Renal pelvis (tissue), 12 donors: ENCODE measurements at places on chromosomes 5 and 9. TPM values are rescaled to one million over a fixed set of nuclear protein-coding genes. Genes with fewer than 3 reads are reported as not detected.
A peak's percentile ranks its signal among the peaks of the same experiment; 100 is the strongest.

- no peak for DNase-seq
Measured at GRCh38 chr5:64688391-64688790, 1.9 kb upstream of the SHISAL2B start.

DNA sequence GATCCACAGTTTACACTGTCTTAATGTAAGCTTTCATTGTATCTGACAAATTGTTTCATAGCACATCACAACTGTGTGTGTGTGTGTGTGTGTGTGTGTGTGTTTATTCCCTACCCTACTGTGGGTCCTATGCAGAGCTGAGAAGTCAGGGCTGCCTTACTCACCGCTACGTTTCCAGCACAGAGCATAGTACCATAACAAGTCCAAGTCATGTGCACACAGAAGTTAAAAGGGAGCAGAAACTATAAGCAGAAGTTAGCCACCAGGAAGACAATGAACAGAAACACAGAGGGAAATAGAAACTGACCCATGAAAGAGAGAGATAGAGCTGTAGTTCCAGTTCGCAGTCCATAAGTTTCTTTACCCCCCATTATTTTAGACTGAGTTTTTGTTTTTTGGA is 38.2 kb upstream of the DMXL1 start:
- no peak for DNase-seq

Gene FBP2
- polyA plus RNA-seq = 0.18 TPM

DNA sequence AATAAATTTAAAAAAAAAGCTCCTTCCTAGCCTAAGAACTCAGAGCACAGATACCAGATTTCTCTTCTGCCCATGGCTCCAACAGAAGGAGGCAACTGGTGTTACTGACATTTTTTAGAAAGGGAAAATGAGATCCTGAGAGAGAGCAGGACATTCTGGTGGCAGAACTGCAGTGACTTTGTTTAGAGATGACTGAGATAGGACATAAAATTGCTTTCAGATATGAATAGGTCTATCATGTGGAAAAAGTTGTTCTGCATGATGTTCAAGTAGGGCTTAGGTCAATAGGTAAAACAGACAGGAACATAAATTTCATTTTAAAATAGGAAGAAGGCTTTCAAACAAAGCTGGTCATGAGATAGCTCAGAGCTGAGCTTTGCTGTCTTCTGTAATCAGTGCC is 49.6 kb downstream of the NIPAL4 start:
- DNase-seq = no peak

Gene CD74
- 235 TPM for polyA plus RNA-seq

GRCh38 chr5:89125372-89125771 is 242.4 kb upstream of the MEF2C start:
- no peak for DNase-seq

- no peak for DNase-seq
Measured at GRCh38 chr5:9373571-9373970, 172.3 kb downstream of the SEMA5A start.

Gene TMEM267
- 18.0 TPM for polyA plus RNA-seq

- peak; percentile 58 for DNase-seq
Measured at GRCh38 chr9:134738869-134739659, 97.5 kb downstream of the COL5A1 start.

- no peak for DNase-seq
Measured at GRCh38 chr9:106893088-106893487, 30.1 kb downstream of the ZNF462 start.

DNA sequence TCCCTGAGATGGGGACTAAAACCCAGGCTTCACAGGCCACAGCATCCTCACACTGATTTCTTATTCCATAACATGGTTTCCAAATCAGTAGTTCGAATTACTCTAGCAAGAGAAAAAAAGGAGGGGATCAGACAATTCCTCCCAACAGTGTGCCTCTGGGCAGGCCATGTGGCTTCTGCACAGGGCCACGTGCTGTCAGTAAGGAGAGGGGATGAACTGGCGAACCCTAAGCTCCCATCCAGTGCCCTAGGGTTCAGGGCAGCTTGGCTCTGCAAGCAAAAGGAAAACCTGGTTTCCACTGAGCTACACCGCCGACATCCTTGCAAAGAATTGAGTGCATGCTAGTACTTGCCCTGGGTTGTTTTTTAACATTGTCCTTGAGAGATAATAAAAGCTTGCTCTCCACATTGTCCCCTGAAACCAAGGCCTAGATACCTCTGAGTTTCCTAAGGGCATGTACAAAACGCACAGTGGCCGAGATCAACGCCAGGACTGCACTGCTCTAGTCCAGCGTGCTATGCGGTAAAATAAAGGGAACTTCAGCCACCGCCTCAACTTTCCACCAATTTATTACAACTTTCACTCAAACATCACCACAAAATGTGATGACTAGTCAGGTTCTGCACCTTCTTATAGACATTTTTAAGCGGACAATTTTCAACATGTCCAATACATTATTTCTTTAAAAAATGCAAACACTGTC is 4.5 kb downstream of the CAMSAP1 start:
- no peak for DNase-seq

DNA sequence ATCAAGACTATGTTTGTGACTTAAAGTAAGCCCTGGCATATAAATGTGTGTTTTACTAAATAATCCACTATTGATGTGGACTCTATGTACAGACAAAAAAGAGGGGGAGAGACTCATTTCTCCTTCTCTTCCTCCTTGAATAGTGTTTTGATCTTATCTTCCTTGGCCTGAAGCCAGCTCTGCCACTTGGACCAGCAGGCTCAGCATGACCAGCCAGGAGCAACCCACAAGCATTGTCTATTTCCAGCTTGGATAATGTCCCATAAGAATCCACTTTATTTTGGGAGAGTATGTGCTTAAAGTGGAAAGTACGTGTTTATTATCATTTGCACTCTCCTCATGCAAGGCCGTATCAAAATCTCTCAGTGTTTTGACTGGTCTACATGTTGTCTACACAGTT is 23.8 kb upstream of the SLC46A2 start:
- DNase-seq = no peak

Gene SLC6A3
- 0.40 TPM for polyA plus RNA-seq

GRCh38 chr5:146745931-146746577 is 132.5 kb downstream of the PPP2R2B start:
- DNase-seq = no peak

Gene SHROOM1
- polyA plus RNA-seq = 12.7 TPM

Gene ADAM19
- 11.1 TPM for polyA plus RNA-seq

GRCh38 chr5:58498340-58498942 is 7.2 kb downstream of the GAPT start:
- peak; percentile 11 for DNase-seq

Gene SPINK6
- polyA plus RNA-seq = not detected

DNA sequence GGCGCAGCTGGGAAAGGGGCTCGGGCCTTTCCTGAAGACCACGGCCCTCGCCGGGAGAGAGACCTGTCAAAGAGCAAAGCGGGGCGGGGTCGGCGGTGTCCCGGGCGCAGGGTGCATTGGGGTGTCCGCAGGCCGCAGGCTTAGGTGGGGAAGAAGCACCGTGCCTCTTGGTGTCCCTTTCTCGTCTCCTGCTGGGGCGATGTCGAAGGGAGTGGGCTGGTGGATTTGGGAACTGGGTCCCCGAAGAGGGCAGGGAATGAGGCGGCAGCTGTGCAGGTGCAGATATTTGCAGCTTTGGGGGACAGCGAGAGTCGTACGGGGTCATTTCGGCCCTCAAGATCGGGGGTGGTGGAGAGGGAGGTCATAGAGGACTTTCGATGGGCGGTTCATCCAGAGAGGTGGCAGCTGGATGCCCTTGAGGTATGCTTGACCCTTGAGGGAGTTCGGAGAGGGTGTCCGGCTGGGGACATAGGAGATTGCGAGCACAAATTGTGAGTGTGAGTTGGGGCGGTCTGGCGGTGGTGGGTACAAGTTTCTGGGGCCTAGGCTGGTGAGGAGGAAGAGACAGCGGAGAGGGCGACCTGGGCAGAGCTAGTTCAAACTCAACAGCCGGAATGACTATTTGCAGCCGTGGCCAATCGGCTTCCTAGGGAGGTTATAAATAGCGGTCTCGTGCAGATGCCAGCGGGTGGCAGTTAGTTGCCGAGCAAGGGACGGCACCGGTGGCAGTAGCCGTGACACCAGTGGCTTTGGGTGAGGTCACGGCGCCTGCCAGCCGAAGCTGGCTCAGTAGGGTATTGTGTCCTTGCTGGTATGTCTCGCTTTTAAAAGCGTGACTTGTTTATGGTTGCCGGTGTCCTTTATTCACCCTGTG is 601 bp downstream of the NNT start:
- peak; percentile 37 for DNase-seq

Gene ZNF782
- polyA plus RNA-seq = 9.0 TPM

- DNase-seq = no peak
Measured at GRCh38 chr5:151862811-151863472, 61.7 kb downstream of the GLRA1 start.

Gene LHX3
- polyA plus RNA-seq = not detected

- DNase-seq = no peak
Measured at GRCh38 chr9:136275655-136276429, 28.1 kb downstream of the CCDC187 start.
